Tibial nerve (tissue), 4 donors: ENCODE measurements at places on chromosomes 6 and 20. TPM values are rescaled to one million over a fixed set of nuclear protein-coding genes. Genes with fewer than 3 reads are reported as not detected.

C6orf15 gene
- total RNA-seq, result not detected

PTGIS gene
- 33.7 TPM for total RNA-seq

ADGRG6 gene
- 41.2 TPM for total RNA-seq

NOTCH4 gene
- 26.0 TPM for total RNA-seq

PPP1R14C gene
- not detected for total RNA-seq

CYP39A1 gene
- 12.1 TPM for total RNA-seq

GPX5 gene
- not detected for total RNA-seq

OARD1 gene
- 17.8 TPM for total RNA-seq

CLIC5 gene
- total RNA-seq, result 47.2 TPM

DNA sequence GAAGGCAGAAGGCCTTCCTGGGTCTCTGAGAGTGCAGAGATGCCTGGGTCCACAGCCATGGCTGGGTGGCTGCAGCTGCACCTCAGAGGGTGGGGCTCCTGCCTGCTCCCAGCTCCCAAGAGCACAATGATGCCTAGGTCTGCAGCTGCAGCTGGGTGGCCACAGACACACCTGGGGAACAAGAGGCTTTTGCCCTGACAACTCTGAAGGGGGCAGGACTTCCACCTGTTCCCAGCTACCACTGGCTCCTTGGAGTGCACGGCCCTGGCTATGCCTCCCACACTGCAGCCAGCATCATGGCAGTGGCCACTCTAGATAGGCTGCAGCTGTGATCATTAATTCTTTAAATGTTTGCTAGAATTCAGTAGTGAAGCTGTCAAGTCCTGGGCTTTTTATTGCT, 511.3 kb downstream of the ADGRB3 start:
- no peak for DNase-seq
- no peaks in the 10 kb centered on the region for H3K4me1 ChIP-seq
- H3K27ac ChIP-seq, result no peak overlapping the region

DNA sequence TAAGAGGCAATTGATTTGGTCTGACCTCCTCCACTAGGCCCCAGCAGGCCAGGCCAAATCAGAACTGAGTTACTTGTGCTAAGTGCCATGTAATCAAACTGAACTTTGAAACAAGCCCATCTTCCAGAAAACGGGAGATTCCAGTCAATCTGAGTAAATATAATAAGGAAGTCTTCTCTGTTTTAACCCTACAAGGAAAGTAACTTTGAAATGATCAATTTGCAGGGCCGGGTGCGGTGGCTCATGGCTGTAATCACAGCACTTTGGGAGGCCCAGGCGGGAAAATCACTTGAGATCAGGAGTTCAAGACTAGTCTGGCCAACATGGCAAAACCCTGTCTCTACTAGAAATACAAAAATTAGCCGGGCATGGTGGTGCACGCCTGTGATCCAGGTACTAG, 2.0 kb upstream of the SHLD1 start:
- no peaks in the 10 kb centered on the region for H3K36me3 ChIP-seq
- H3K27me3 ChIP-seq, result no peaks in the 10 kb centered on the region
- no peak overlapping the region for H3K4me3 ChIP-seq

DNA sequence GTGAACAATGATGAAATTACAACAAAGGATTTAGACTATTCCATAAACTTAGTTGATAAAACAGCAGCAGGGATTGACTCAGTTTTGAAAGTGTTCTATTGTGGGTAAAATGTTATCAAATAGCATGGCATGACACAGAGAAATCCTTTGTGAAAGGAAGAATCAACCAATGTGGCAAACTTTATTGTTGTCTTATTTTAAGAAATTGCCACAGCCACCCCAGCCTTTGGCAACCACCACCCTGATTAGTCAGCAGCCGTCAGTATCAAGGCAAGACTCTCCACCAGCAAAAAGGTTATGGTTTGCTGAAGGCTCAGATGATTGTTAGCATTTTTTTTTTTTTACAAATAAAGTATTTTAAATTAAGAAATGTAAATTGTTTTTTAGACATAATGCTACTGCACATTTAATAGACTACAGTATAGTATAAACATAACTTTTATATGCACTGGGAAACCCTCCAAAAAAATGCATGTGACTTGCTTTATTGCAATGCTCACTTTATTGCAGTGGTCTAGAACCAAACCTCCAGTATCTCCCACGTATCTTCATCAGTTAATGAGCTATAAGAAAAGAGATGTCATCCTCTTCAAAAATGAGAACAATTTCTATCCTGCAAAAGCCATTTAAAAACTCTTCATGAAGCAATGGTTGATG, 162.7 kb downstream of the SOBP start:
- no peaks in the 10 kb centered on the region for H3K4me1 ChIP-seq
- DNase-seq, result no peak
- H3K27me3 ChIP-seq, result no peaks in the 10 kb centered on the region
- no peaks in the 10 kb centered on the region for H3K36me3 ChIP-seq
- H3K4me3 ChIP-seq, result no peak overlapping the region
- H3K27ac ChIP-seq, result no peak overlapping the region

DNA sequence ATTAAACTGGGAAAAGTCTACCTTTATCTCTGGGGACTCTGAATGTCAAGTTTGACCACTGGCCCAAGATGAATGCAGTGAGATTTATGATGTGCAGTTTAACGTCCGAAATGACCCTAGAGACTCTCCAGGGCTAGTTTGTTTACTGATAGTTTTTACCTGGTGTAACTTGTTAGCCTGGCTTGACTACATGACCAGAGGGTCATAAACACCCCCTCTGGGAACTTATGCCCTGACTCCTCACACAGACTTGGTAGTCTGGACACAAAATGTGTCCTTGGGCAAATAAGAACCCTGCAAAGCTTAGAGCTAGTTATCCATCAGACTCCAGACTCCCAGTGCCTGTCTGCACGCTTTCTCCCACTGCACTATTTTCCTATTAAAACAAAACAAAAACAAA, 606.5 kb downstream of the HACE1 start:
- no peaks in the 10 kb centered on the region for H3K4me1 ChIP-seq
- H3K27me3 ChIP-seq, result no peaks in the 10 kb centered on the region
- no peak for DNase-seq
- no peaks in the 10 kb centered on the region for H3K36me3 ChIP-seq
- H3K27ac ChIP-seq, result no peak overlapping the region

GRCh38 chr20:25071734-25072133, 10.2 kb downstream of the VSX1 start:
- H3K4me1 ChIP-seq, result no peaks in the 10 kb centered on the region
- H3K27ac ChIP-seq, result no peak overlapping the region
- no peaks in the 10 kb centered on the region for H3K27me3 ChIP-seq
- DNase-seq, result no peak

DNA sequence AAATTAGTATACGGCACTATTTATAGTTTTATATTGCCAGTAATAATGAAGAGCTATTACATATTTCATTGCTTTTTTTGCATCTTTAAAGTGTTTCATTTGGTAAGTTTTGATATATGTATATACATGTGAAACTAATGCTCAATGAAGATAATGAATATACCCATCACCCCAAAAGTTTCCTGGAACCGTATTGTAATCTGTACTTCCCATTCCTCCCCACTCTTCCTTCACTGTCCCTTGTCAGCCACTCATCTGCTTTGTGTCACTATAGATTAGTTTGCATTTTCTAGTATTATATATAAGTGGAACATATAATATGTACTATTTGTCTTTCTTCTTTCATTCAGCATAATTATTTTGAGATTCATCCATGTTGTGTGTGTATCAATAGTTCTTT, 10.3 kb upstream of the TBC1D32 start:
- H3K27ac ChIP-seq, result no peak overlapping the region
- no peaks in the 10 kb centered on the region for H3K27me3 ChIP-seq
- H3K36me3 ChIP-seq, result no peaks in the 10 kb centered on the region
- no peak overlapping the region for H3K4me3 ChIP-seq
- DNase-seq, result no peak

DNA sequence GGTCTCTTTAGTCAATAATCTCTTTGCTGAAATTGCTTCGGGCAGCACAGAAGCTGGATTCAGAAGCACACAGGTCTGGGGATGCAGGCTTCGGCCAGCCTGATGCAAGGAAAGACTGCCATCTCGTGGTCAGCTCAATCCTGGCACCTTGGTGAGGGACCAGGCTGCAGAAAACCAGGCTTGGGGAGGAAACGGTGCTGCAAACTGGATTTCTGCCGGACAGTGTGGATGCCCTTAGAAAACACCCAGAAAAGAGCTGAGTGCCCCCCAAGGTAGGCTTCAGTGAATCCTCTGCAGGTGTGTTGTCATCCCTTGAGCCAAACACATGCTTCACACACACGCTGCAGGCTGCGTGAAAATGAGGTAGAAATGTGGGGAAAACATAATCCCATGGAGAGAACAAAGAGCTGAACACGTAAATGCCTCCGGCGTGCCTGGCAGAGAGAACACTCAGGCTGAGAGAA, 89.8 kb upstream of the PAX1 start:
- H3K27ac ChIP-seq, result no peak overlapping the region
- H3K4me3 ChIP-seq, result no peak overlapping the region
- H3K36me3 ChIP-seq, result no peaks in the 10 kb centered on the region
- DNase-seq, result no peak
- H3K27me3 ChIP-seq, result no peaks in the 10 kb centered on the region
- no peaks in the 10 kb centered on the region for H3K4me1 ChIP-seq

DNA sequence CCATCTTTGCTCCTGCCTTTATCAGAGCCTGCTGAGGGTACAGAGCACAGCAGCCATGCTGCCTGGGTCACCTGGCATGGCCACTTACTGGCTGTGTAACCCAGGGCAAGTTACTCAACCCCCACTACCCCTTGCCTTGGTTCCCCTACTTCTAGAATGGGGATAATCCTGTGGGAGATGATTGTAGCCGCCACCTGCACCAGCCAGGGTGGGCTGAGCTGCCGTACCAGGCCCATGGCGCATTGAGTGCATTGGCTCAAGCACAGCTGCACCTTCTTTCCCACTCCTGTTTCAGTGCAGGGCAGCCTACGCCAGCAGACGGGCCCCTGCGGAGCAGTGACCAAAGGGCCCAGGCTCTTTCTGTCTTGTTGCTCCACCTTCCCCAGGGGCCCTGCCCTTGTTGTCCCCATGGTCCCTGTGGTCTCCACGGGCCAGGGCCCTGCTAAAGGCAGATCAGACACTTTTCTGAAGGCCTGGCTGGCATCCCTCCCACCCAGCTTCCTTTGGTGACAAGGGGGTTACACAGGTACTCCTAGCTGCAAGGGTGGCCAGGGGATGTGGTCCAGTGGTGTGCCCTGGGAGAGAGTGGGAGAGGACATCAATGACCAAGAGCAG, 159.4 kb upstream of the MLN start:
- H3K4me1 ChIP-seq, result no peaks in the 10 kb centered on the region
- DNase-seq, result no peak
- H3K27me3 ChIP-seq, result peaks cover 29% of the 10 kb centered on the region
- no peaks in the 10 kb centered on the region for H3K36me3 ChIP-seq
- H3K27ac ChIP-seq, result no peak overlapping the region

DNA sequence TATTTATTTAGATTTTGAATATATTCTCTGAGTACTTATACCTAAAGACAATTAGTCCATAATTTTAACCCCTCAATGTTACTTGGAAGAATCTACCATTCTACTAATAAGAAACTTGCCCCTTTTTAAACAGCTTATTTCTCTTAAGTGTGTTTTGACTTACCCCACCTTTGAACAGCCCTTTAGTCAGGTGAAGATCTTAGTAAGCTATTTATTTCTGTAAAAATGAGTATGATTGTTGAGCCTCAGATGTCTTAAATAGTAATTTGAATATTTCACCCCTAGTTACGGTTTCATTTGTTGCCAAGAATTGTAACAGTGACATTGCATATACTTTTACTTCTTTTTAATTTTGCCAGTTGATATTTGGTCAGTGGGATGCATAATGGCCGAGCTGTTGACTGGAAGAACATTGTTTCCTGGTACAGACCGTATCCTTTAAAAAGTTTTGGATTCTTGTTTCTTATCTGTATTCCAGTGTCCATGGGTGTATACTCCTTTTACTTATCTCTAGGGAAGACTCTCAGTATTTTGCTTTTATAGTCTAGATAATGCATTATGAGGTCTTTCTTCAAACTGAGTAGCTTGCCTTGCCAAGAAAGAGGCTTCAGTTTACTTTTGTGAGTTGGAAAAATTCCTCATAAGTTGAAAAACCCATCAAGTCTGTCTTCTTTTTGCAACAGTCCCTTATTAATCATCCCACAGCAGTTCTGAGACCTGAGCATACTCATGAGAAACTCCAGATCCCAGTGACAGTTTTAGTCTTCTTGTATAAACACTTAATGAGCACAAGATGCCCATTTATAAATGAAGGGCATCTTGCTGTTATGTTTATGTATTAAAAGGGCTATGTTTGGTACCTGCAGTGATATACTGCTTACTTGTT, 48.8 kb downstream of the MAPK14 start:
- H3K4me3 ChIP-seq, result no peak overlapping the region
- DNase-seq, result no peak
- H3K4me1 ChIP-seq, result no peaks in the 10 kb centered on the region
- peaks cover 56% of the 10 kb centered on the region for H3K36me3 ChIP-seq
- H3K27ac ChIP-seq, result no peak overlapping the region

GRCh38 chr20:37405351-37405897, 59.5 kb downstream of the SRC start:
- DNase-seq, result no peak
- H3K4me3 ChIP-seq, result no peak overlapping the region
- no peaks in the 10 kb centered on the region for H3K4me1 ChIP-seq

DNA sequence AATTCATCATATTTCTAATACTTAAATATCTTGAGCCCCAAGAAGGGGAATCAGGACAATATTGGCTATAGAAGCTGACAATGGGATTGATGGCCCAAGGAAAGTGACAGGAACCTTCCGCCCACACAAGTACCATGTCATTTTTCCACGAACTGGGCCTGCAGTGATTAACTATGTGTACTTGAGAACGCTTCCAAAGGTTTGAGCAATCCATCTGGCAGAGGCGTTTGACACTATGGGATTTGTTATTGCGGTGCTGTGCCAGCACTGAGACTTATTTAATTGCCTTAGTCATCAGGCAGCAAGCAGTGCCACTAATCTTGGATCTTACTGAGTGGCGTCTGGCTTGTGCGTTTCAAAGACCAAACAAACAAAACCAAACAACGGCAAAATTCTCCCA, 135.6 kb upstream of the UST start:
- peaks cover 23% of the 10 kb centered on the region for H3K4me1 ChIP-seq
- H3K27ac ChIP-seq, result peak overlapping the region; percentile 21
- DNase-seq, result peak; percentile 47
- H3K27me3 ChIP-seq, result no peaks in the 10 kb centered on the region
- no peaks in the 10 kb centered on the region for H3K36me3 ChIP-seq

DNA sequence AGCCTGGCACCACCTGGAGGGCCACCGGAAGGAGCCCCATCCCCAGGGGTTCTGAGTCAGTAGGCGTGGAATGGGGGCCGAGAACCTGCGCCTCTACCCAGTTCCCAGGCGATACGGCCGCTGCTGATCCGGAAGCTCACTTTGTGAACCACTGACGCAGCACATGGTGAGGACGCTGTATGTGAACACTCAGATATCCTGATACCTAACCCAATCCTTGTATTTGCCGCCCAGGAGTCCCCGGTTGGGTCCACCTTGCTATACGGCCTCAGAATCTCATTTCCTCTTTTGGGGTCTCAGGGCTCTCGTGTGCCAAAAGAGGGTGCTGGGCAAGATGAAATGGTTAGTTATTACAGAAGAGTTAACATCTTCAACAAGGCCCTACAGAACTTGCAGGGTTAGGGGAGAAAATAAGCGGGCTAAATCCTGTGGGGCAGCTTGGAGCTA, 604 bp upstream of the RAB5IF start:
- peak overlapping the region; percentile 87 for H3K27ac ChIP-seq
- H3K36me3 ChIP-seq, result no peaks in the 10 kb centered on the region
- H3K27me3 ChIP-seq, result no peaks in the 10 kb centered on the region
- no peak for DNase-seq
